Stimulated activated CD4-positive, alpha-beta T cell treated with anti-CD3 and anti-CD28 coated beads, TNF-alpha, amount 100 ng/mL, for 48 hours (primary cell): ENCODE measurements at places on chromosomes 5 and 9.

- DNase-seq, result no peak
Measured at GRCh38 chr5:140355546-140355945, 4.4 kb upstream of the SLC4A9 start.

- DNase-seq, result peak; percentile 17
Measured at GRCh38 chr9:82961504-82962125, 101.3 kb downstream of the RASEF start.

- peak; percentile 2 for DNase-seq
Measured at GRCh38 chr5:60945813-60946187, 795 bp downstream of the NDUFAF2 start.

GRCh38 chr9:94911986-94912635, 185.6 kb downstream of the AOPEP start:
- DNase-seq, result no peak

- no peak for DNase-seq
Measured at GRCh38 chr9:109574061-109574882, 76.2 kb upstream of the PTPN3 start.

GRCh38 chr5:15441433-15442192, 58.4 kb upstream of the FBXL7 start:
- no peak for DNase-seq

DNA sequence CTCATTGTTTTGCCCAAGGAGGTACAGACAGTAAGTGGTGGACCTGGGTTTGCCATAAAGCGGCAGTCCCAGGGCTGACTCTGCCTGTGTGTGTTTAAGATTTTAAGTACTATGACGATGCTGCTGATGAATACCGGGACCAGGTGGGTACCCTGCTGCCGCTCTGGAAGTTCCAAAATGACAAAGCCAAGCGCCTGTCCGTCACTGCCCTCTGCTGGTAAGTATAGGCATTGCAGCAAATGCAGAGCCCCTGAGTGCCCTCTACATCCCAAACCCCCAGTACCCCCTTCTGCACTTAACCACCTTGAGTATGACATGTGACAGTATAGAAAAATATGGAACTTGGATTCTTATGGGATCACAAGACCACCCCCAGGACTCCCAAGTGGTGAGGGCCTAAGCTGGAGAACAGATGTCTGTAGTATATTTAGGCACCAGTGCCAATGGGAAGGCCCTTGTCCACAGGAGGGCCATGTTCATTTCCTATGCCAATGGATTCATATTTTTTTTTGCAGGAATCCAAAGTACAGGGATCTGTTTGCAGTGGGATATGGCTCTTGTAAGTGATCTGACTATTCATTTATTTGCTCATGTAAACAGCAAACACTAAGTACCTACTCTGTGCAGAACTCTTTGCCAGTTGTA, 22.0 kb downstream of the ENHO start:
- DNase-seq, result peak; percentile 82

DNA sequence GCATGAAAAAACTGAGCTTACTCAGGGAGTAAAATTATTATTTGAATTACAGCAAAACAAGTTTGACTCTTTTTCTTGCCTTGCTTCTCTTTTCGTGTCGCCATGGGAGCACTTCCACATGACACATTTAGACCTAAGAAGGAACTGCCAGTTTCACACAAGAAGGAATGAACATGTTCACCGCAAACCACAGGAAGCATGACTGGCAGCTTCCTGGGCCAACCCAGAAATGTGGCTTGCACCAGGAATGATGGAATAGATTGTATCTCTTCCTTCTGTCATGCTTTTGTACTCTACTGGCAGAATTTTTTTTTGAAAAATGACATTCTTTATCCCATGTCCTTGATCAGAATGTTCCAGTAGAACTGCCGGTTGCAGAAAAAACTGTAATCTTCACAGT, 32.9 kb upstream of the MAN2A1 start:
- DNase-seq, result peak; percentile 25

- no peak for DNase-seq
Measured at GRCh38 chr9:335373-335772, 120.7 kb downstream of the DOCK8 start.

DNA sequence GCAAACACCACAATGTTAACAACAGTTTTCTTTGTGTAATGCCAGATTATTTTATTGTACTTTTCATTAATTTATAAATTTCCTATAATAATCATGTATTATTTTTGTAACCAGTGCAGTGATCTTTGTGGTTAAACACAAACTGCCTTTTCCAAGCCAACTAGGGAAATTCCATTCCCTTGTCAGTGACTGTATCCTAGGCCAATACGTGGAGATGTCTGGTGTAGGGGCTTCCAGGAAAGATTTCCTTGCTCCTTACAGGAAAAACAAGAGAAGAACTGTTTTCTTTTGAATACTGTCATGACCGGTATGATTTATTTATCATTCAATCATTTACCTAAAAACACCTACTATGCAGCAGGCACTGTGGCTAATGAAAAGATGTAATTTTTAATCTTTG, 31.4 kb downstream of the FANCC start:
- DNase-seq, result no peak

DNA sequence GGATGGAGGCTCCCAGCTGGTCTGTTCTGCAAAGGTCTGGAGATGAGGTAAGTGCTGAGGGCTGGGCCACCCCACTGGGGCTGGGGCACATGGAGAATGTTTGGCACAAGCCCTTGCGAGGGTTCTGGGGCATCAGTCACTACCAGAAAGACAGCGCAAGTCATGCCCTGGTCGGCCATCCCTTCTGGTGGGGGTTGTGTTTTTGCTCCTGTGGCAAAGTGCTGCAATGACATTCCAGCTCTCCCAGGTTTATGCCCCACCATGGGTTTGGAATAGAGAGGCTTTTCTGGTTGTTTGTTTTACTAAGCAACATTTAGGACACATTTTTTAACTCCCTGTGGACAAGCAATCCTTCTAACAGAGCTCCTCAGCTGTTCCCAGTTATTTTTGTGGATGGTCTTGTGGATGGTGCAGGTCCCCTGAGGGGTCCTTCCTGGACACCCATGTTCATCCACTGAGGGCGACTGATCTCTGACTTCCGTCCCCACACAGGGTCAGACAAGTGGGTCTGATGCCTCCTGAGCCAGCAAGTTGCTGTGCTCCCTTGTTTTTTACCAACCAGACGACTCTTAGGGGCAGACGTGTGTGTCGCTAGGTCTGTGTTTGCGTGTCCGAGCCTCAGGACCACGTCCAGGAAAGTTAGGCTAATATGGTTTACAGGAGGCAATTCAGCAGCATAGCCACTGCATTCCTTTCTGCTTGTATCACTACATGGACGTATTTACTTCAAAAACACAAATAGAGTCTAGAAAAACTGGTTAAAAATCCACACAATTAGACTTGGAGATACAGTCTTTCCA, 64.9 kb upstream of the ECM2 start:
- DNase-seq, result no peak

- DNase-seq, result no peak
Measured at GRCh38 chr5:112070022-112070421, 313.0 kb upstream of the NREP start.

DNA sequence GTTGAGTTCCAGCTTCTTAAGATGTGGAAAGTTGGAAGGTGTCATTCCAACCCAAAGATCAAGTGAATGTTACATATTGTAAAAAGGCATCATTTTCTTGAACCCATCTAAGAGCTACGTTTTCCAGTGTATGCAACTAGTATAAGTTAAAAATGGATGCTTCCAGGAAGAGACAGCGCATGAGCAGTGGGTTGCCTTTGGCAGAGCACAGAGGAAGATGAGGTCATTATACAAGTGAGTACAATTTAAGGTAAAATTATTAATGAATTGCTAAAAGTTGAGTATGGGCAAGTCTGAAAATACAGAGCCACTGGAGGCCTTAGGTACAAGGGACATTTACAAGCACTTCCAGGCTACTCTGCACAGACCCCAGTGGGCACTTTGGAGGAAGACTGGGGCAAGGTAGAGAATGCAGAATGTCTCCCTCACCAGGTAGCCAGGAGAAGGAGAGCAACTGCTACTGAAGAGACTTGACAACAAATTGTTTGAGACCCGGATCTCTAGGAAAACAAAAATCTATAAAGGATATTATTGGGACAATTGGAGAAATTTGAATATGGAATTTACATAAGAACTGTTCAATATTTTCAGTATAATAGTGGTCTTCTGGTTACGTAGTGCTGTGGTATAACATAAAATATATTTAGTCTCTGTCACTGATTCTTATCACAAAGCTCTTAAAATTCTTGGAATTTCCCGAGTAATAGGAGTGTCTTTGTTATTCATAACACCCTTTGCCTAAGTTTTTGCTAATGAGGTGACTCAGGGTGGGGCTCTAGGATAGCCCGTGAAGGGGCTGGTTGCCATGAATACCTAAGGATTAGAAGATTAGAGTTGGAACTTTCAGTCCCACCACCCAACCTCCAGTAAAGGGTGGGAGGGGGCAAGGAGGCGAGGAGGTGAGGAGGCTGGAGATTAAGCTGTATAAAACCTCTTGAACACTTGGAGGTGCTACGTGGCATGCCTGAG, 129.9 kb upstream of the FER start:
- DNase-seq, result no peak

DNA sequence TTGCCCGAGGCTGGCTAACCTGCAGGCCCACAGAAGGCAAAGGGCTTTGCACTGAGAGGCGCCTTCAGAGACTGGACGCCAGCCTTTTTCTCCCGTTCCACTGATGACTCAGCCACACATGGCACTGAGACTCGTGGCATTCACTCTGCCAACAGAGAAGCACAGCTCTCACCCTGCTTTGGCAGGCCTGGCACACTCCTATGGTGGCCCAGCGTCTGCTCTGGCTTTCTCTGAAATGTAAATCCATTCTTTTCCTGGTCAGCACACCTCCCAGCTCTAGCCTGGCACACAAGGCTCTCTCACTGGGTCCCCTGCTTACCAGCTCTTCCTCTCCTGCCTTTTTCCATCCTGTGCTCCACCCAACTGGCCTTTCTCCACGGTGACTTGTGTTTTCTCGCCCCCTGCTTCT, 5.9 kb upstream of the MELK start:
- no peak for DNase-seq

- no peak for DNase-seq
Measured at GRCh38 chr5:147558826-147559225, 49.0 kb upstream of the DPYSL3 start.

- no peak for DNase-seq
Measured at GRCh38 chr5:87877495-87877894, 391.1 kb downstream of the TMEM161B start.

DNA sequence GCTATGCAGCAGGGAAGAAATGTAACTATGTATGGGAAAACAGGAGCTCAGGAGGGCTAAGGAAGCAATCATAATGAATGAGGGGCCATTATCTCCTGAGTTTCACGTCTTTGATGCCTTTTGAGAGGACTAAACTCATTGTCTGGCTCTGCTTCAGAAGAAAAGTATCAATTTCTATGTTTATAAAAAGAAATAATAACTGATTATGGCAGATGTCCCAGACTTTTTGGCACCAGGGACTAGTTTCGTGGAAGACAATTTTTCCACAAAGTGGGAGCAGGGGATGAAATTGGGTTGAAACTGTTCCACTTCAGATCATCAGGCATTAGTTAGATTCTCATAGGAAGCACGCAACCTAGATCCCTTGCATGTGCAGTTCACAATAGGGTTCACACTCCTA, 8.7 kb upstream of the IL7R start:
- no peak for DNase-seq

DNA sequence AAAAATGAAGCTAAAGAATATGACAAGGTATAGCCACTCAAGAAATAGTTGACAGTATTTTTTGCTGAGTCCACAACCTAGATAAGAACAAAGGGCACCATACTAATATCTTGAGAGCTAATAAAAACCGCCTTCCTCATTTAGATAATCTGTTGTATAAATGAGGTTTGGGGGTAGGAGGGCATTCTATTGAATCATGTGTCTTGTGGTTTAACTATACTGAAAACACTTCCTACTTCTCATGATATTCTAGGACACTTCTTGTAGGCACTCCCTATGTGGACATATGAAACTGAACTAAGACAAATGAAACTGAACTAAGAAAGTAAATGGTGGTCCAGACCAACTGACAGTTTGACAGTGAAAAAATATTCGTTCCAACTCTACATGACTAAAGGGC, 1268.5 kb upstream of the C9orf72 start:
- no peak for DNase-seq

- no peak for DNase-seq
Measured at GRCh38 chr5:133241179-133242092, 189.6 kb downstream of the HSPA4 start.

DNA sequence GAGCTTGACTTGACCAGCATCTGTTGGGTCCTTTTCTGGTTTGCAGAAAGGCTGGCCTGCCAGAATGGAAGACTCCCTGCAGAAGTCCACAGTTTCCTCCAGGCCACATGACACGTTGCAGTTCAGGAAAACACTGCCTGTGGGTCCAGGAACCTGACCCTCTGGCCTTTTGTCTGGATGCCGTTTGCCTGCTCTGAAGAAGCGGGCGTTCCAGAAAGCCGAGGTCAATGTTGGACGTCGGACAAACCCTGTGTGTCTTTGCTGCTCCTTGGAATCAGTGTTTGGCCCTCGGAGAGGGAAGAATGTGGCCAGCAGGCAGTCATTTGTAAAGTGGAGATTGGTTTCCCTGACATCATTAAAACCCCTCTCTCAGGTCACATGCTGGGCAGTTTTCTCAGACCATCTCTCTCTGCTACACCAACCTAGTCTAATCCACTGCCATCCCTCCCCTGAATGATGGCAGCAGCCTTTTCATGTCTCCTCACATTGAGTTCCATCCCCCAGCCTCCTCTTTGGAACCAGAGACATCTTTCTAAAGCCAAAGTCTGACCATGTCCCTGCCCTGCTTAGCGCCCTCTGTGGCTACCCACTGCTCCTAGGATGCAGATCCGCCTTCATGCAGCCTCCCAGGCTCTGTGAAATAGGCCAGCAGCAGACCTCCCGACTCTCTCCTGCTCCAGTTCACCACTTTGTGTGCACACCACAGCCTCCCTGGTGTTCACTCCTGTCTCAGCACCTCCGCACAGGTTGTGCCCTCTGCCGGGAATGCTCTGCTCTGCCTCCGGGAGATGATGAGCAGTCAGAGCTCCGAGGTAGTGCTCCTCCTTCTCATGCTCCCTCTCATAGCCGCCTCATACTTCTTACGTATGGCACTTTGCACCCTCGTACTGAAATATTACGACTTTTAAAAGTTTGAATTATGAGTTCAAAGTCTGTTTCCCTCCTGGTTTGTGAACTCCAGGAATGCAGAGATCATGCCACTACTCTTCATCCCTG, 75.6 kb downstream of the RALGPS1 start:
- no peak for DNase-seq

DNA sequence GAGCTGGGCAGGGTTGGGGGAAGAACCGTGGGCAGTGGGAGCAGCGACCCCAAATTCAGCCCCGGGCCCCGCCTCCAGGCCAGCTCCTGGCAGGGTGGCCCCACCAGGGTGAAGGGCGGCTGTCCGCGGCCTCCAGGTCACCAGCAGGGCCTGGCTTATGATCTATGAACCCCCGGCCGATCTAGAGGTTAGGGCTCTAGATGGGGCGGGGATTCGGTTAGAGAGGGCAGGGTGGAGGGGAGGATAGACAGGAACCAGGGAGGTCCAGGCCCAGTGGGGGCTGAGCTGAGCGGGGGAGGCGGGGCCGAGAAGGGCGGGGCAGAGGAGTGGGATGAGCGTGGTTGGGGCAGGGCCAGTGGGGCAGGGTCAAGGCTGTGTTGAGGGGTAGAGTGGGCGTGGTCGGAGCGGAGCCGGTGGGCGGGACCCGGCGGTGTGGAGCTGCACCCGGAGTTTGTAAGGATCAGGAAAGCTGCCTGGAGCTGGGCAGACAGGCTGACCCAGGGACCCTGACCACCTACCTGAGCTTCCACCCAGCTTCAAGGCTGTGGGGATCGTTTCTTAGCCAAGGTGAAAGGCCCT, 29.3 kb upstream of the OBP2B start:
- DNase-seq, result peak; percentile 27

GRCh38 chr5:122019919-122020590, 58.0 kb downstream of the LOX start:
- DNase-seq, result no peak

GRCh38 chr5:2091921-2092320, 209.2 kb upstream of the IRX4 start:
- no peak for DNase-seq

- DNase-seq, result no peak
Measured at GRCh38 chr5:79173626-79174025, 62.0 kb downstream of the BHMT start.
